Mammary epithelial cell (primary cell): ENCODE measurements at places on chromosomes 7 and 10. TPM values are rescaled to one million over a fixed set of nuclear protein-coding genes. Genes with fewer than 3 reads are reported as not detected.

OPN4 gene
- not detected for polyA plus RNA-seq

TMEM139 gene
- 24.8 TPM for polyA plus RNA-seq

GRCh38 chr7:46753662-46754061 lies 828.2 kb downstream of the TNS3 start:
- no peak for DNase-seq

EN2 gene
- polyA plus RNA-seq: not detected

OR2A42 gene
- polyA plus RNA-seq: not detected

INTS1 gene
- 31.7 TPM for polyA plus RNA-seq

HOXA11 gene
- polyA plus RNA-seq: 0.12 TPM

DNA sequence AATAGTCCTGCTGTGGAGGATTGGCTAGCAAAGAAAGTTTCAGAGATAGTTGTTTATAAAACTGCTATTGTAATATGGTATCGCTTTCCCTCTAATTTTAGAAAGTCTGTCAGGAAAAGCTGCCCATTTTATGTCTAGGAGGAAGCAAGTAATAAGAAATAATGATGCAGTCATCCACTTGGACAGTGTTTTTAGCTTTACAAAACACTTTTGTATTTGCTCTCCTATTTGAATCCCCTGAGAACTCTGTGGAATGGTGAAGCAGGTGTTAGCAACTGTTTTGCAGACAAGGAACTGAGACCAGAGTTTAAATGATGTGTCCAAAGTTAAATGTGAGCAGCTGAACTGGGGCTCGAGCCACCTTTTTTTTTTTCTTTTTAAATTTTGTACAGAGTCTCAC lies 455.8 kb downstream of the XPNPEP1 start:
- no peak for DNase-seq

DNA sequence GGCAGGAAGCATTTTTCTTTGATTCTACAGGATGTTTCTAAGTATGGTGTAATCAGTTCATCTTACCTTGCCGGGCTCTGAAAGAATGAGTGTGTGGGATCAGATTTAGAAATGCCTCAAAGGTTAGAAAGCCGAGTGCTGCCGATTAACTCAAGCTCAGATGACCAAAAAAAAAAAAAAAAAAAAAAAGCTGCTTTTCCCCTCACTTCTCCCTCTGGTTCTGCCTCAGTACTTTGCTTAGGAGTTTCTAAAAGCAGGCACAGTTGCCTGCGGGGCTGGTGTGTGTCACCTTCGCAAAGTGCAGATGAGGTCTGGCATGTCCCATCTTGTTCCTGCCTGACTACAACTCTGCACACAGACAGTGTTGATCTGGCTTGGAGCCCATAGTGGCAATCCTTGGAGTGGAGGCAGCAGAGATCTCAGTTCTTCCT lies 47.0 kb downstream of the KIAA1217 start:
- DNase-seq: peak; percentile 96

GRCh38 chr10:34262985-34263384 lies 552.1 kb downstream of the PARD3 start:
- no peak for DNase-seq

DNA sequence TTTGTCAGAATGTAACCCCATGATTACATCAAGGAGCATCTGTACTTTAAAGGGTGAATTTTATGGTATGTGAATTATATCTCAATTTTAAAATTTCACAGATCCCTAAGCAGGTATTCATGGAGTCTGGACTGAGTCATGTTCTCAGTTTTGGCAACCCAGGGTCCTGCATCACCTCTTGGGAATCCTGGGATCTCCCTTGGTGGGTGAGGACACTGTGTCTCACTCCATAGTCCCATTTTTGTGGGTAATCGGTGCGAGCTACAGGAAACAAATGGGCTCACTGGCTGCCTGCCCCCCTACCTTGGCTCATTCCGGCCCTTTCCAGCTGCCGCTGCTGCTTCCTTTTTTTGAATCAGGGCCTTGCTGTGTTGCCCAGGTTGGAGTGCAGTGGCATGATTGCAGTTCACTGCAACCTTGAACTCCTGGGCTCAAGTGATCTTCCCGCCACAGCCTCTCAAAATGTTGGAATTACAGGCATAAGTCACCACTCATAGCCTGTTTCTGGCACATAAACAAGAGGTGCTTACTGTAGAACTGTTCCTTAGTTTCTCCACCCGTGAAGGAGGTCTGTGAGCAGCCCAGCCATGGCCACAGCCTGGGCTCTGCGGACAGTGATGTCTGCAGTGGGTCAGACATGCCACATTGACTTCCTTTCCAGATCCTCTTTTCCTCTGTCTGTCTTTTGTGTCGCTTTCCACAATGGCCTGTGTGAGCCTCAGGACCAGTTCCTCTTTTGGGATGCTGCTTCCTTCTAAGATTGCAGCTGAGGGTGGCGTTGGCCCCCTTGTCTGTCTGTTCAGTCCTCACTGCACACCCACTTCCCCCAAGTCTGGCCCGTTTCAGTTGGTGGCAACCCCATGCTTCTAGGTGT lies 14.5 kb downstream of the PALD1 start:
- DNase-seq: peak; percentile 41

DNA sequence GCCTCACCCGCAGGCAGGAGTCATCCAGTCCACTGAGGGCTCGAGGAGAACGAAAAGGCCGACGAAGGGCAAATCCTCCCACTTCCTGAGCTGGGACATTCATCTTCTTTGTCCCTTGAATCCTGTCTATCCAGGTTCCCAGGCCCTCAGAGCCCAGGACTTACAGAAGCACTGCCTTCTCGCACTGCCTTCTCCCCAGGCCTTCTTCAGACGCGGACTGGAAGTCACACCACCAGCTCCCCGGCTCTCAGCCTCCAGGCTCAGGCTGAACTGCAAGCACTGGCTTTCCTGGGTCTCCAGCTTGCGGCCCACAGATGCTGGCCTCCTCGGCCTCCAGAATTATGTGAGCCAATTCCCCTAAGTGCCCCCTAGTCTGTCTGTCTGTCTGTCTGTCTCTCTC lies 6.4 kb upstream of the MMP21 start:
- no peak for DNase-seq

GRCh38 chr10:62639144-62639543 lies 165.4 kb upstream of the ADO start:
- DNase-seq: no peak

GRCh38 chr10:112395809-112396530 lies 22.1 kb downstream of the ACSL5 start:
- no peak for DNase-seq

GRCh38 chr7:38070718-38071117 lies 107.3 kb upstream of the STARD3NL start:
- DNase-seq: no peak

NXPH1 gene
- polyA plus RNA-seq: not detected

PDGFA gene
- polyA plus RNA-seq: 29.2 TPM

DNA sequence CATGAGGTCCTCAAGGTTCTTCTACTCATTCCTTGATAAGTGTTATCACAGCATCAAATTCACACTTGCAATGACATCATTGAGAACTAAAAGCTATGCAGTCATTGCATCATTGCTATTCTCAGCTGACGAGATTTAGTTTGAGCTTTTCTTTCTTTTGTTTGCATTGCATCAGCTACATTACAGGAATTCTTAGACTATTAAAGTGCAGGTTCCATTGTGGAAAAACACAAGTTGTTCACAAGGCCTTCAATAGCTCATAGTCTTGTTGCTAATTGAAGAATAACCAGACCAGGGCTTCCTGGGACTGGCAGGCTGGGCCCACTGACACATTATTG lies 139.3 kb downstream of the CXCL12 start:
- DNase-seq: no peak

- DNase-seq: no peak
These were observed 18.5 kb upstream of the FXYD4 start for GRCh38 chr10:43352951-43353350.

DNA sequence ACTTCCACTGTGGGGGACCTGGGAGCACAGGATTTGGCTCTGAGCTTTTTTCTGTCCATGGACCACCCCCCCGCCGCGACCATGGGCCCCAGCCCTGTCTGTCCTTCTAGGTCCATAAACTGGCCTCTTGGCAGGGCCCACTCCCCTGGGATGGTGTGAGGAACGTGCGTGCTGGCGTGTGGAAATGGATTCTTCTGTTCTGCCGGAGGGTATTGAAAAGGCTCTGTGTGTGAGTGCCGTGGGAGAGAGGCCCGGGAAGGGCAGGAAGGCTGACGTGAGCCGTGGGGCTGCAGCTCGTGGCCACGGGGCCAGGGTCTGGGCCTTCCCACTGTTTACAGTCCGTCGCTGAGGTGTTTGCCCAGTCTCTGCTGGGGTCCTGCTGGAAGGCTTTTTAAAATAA lies 123.7 kb downstream of the GRK5 start:
- DNase-seq: no peak

NEUROG3 gene
- polyA plus RNA-seq: not detected

DNA sequence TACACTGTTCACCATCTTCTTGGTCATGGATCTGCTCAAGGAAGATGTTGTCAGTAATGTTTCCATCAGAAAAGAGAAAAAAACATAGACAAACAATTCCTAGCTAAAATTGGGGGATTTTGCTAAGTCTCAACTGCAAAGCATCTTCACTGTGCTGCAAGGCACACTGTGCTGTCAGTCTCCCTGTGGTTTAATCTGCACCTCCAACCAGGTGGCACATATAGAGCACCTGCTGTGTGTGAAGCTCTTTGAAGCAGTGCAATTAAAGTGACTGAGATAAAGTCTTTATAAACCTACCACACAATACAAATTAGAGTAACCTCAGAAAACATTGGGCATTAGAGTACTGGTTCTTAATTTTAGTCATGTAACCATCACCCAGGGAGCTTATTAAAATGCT lies 6.3 kb downstream of the NRAP start:
- DNase-seq: no peak

GIMAP8 gene
- polyA plus RNA-seq: 1.2 TPM

- no peak for DNase-seq
These were observed 90.0 kb downstream of the GRK5 start for GRCh38 chr10:119297207-119297968.

RTKN2 gene
- 1.4 TPM for polyA plus RNA-seq

SPDYE2 gene
- not detected for polyA plus RNA-seq

GRCh38 chr7:71411475-71411874 lies 279.5 kb downstream of the GALNT17 start:
- DNase-seq: no peak
